ENCODE measurements at places on chromosomes 5 and 9.

GRCh38 chr5:10351199-10351905 is 2.1 kb upstream of the MARCHF6 start:
- no peak for DNase-seq

- no peak for DNase-seq
These were observed 86.3 kb upstream of the GRHPR start for GRCh38 chr9:37336150-37336549.

GRCh38 chr5:20618340-20618739 is 630.3 kb upstream of the CDH18 start:
- DNase-seq = no peak

GRCh38 chr9:78856144-78856543 is 559.2 kb downstream of the PSAT1 start:
- DNase-seq = no peak

GRCh38 chr5:174533751-174534241 is 190.6 kb upstream of the MSX2 start:
- no peak for DNase-seq

DNA sequence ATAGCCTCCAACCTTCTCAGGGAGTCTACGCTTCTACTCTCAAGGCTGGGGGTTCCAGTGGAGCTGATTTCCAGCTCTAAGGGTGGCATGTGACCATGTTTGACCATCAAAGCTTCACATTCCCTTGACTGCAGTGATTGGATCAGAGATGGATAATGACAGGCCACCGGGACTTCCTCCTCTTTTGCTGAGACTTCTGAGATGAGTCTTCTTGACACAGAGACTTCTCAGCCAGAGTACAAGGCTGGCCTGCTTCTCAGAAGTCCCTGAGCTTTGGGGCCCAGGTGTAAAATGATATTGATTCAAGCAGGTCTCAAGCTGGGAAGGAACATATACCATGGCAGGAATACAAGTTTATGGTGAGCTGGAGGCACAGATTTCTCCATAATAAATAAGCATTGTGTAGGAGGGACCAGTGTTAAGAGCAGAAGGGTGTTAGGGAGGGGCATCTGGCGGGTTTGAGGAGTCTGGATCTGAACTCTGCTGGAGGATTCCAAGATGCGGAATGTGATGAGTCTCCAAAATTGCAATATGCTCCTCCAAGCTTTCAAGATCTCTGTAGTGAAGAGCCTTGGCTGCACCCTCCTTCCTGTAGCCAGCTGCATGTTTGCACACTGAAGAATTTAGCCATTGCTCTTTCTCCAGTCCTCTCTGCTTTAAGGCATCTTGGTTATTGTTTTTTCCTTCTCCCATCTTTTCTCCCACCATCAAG is 41.7 kb upstream of the HSD17B4 start:
- no peak for DNase-seq

- DNase-seq = no peak
These were observed 102.2 kb downstream of the DEPDC1B start for GRCh38 chr5:60597572-60598320.

DNA sequence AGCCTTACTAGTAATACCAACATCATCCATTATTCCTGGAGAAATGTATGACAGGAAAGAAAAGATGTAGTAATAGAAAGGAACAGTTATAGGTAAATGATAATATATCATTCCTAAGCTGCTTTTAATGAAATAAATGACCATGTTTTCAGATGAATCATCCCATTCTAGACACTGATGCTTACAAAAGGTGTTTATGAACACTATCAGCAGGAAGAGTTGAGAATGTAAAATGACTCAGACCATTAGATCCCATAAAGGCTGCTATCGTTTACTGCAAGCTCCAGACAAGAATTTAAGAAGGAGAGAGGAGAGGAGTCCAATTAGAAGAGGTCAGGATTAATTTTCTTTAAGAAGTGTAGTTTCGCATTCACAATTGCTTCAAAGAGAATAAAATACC is 1033.5 kb downstream of the EFNA5 start:
- DNase-seq = no peak

GRCh38 chr5:158676642-158677469 is 422.9 kb downstream of the EBF1 start:
- DNase-seq = no peak

- no peak for DNase-seq
These were observed 308.7 kb downstream of the MED10 start for GRCh38 chr5:6069496-6070185.

- no peak for DNase-seq
These were observed 104.2 kb downstream of the SNX18 start for GRCh38 chr5:54621709-54622108.

DNA sequence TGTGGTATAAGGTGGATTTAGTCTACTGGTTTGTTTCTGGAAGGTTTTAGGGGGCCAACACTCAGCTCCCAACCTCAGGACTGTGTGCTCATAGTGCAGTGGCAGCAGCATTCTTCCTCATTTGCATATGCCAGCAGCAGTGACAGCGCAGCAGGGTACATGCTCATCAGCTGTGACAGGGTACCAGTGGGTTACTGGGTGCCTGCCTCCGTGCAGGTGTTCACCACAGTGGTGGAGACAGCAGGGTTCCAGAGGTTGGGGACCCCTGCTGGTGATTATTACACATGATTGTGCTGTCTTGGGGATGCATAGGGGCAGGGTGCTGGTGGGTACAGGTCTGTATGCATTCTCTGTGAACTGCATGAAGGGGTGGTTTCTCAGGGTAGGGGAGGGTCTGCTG is 45.5 kb upstream of the IFNE start:
- no peak for DNase-seq

- DNase-seq = no peak
These were observed 398.1 kb downstream of the MAN2A1 start for GRCh38 chr5:110087829-110088228.

GRCh38 chr5:53321073-53321472 is 159.4 kb upstream of the FST start:
- no peak for DNase-seq

DNA sequence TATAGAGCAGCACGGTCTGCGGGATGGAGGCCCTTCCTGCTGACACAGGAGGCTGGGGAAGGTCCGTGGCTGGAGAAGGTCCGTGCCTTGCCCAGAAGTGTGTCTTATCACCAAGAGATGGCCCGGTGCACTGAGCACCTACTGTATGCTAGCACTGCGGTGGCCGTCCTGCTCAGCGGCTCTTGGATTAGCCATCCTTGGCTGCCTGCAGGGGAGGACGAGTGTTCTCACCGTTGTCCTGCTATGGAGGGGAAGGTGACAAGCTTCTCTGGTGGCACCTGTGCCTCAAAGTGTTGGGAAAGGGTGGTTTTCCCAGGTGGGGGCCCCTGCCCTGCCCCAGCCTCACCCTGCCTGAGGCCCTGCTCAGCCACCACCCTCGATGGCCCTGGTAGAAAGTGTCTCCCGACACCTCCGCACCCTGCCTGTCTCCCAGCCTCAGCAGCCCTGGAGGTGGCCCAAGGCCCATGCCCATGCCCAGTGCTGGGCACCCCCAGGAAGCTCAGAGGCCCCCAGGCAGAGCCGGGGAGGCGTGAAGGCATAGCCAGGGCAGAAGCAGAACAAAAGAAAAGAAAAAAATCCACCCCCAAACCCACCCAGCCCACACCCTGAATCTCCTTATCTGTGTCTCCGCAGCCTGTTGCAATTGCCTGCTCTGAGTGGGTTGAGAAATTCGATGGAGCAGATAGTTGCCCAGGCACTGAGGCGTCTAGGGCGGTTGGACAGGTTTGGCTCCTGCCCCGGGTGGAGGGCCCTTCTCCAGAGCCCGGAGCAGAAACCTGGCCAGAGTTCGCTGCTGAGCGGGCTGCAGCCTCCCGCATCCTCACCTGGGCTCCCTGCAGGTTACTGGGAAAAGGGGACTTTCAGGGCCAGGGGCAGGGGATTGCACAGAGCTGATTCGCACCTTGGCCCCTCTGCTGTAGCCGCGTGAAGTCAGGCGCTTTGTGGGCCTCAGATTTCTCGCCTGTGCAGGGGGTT is 30.5 kb downstream of the RXRA start:
- no peak for DNase-seq

GRCh38 chr5:62942384-62942783 is 363.8 kb downstream of the LRRC70 start:
- DNase-seq = no peak

- no peak for DNase-seq
These were observed 42.4 kb downstream of the NTRK2 start for GRCh38 chr9:84711936-84712335.

DNA sequence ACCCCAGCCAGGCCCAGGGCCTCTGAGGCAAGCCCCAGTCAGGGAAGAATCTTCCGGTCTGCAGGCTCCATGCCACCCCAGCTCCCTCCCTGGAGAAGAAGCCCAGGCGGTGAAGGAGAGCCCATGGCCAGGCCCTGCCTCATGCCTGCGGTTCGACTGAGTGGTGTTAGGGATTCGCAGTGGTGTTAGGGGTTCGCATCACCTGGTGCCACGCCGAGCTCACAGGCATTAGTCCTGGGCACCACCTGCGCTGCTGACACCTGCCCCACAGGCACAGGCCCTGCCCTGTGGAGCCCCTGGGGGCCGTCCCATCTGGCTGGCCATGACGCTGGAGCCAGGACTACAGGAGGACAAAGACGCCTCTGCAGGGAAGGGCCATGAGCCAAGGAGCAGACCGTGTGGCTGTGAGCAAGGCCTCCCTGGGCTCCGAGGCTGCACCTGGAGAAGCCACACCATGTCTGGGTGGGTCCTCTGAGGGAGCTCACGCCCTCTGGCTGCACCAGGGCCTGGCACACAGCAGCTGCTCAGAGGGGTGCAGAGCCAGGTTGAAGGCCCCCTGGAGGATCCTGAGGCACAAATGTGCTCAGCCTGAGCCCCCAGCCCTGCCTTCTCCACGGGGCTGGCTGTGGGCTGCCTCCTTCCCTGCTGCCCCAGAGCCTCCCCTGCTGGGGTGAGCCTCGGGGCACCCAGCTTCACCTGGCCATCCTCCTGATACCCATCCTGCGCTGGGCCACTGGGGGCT is 27.6 kb upstream of the RNF130 start:
- no peak for DNase-seq

DNA sequence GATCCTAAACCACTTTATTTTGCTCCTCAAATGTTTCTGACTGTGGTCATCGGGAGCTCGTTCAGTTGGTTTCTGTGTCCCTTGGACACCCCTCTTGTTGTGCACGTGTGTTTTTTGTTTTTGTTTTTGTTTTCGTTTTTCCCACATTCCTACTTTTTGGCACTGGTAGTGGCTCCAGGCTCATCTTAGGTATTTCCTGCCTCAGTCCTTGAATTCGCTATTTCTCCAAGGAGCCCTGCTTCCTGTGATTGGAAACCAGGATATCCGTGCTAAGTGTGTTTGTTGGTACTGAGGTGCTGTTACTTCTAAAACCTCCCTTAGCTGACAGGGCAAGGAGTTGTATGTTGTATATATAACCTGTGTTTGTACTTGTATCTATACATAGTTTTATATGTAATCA is 5.9 kb downstream of the HMCN2 start:
- no peak for DNase-seq

DNA sequence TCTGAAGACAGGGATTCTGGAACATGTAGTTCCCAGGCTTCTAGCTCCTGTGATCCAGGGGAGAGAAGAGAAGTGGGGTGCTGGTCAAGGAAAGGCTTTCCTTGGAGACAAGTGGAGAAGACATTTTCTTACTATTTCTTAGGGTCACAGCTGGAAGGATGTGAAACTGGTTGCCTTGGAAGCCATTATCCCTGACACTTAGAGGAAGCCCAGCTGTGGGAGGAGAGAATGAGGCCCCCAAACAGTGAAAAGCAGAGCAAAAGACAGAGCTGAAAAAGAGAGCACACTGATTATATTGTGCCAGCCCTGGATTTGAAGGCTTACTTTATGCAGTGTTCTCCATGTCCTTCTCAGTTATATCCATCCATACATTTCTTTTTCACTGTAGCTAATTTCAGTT is 17.5 kb upstream of the SHB start:
- DNase-seq = no peak

DNA sequence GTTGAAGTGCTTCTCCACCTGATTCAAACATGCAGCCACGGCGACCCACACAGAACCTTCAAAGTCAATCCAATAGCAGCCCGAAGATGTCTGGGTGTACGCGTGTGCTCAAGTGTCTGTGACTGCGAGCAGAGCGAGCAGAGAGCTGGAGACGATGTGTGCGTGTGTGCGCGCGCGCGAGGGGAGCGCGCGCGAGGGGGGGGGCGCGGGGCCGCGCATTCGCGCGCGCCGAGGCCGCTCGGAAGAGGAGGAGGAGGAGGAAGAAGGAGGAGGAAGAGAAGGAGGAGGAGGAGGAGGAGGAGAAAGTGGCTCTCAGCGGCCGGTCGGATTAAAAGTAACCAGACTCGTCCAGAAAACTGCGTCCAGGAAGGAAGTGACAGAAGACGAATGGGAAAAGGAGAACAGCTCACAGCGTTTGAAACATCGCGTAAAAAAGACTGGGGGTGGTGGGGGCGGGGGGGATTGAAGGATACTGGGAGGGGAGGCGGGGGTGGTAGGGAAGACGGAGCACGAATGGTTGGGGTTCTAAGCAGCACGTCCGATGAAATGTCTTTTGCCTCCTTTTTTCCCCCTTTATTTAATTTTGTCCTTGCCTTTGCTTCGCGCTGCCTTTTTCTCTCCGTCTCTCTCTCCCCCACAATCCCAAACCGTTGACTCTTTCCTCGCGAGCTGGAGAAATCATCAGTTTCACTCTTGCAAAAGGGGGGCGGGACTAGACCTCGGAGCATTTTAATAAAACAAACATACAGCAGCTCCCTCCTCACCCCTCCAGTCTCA is at the start of gene MEF2C:
MEF2C (minus strand) TSS at position 126 of the 777 bp plus-strand sequence. CDS start 59,396 bp downstream, outside the sequence.
- DNase-seq = no peak

DNA sequence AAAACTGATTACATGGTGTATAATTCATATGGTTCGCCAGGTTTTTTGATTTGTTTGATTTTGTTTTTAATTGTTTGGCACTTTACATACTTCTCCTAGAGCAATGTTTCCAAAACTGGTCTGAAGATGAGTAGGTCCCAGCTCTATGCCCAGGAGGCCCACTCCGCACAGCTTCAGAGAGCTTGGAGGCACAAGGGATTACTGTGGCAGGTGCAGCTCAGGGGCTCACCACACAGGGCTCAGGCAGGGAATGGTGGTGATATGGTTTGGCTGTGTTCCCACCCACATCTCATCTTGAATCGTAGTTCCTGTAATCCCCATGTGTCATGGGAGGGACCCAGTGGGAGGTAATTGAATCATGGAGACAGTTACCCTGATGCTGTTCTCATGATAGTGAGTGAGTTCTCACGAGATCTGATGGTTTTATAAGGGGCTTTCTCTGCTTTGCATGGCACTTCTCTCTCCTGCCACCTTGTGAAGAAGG is 296.6 kb downstream of the MED10 start:
- DNase-seq = no peak

- DNase-seq = no peak
These were observed 16.8 kb downstream of the KDM3B start for GRCh38 chr5:138369261-138369660.

- DNase-seq = no peak
These were observed 41.8 kb downstream of the RAPGEF1 start for GRCh38 chr9:131697908-131698617.

- no peak for DNase-seq
These were observed 1.9 kb downstream of the GAPT start for GRCh38 chr5:58493141-58493540.

DNA sequence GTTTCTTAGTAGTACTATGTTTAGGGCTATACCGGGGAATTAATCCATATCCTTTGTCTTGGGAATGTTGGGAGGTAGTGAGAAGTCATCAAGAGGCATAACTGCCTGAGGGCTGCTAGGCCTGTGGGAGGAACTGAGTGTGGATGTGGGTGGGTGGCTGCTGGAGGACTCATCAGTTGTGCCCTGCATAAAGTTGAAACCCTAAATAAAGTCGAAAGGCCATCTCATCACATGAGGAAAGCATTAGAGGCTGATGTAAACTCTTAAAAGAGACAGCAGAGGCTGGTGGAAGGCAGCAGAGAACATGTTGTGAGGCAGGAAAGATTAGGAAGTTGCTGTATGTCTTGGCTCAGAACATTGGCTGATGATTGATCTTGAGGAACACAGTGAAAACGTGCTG is 143.8 kb downstream of the MAST4 start:
- DNase-seq = no peak

GRCh38 chr5:107208867-107209266 is 461.9 kb downstream of the EFNA5 start:
- DNase-seq = no peak
